Esophagus mucosa (tissue), 1 donor: ENCODE measurements at places on chromosomes 13 and 19.

DNA sequence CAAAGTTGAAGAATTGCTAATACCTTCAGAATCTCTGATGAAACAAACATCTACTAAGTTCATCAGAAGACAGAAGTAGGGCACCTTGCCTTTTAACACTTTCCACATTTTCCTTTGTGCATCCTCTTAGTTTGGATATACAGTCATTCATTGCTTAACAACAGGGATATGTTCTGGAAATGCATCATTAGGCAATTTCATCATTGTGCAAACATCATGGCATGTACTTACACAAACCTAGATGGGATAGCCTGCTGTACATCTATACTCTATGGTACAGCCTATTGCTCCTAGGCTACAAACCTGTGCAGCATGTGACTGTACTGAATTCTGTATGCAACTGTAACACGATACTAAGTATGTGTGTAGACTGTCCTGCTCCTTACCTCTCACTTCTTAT is 169.8 kb downstream of the SUCLA2 start:
- ATAC-seq = no peak

- ATAC-seq = no peak
Observed at GRCh38 chr13:51329606-51330005, 9.9 kb upstream of the SERPINE3 start.

DNA sequence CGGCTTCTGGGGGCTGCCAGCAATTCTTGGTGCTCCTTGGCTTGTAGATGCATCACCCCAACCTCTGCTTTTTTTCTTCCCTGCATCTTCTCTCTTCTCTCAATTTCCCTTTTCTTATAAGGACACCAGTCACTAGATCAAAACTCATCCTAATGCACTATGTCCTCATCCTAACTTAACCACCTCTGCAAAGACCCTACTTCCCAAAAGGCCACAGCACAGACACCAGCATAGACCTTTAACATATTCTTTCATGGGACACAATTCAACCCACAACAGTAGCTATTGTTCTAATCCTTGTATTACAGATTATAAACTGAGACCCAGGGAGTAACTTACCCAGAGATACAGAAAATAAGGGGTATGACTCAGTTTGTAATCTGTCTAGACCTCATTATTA is 47.0 kb downstream of the RUBCNL start:
- no peak for ATAC-seq

DNA sequence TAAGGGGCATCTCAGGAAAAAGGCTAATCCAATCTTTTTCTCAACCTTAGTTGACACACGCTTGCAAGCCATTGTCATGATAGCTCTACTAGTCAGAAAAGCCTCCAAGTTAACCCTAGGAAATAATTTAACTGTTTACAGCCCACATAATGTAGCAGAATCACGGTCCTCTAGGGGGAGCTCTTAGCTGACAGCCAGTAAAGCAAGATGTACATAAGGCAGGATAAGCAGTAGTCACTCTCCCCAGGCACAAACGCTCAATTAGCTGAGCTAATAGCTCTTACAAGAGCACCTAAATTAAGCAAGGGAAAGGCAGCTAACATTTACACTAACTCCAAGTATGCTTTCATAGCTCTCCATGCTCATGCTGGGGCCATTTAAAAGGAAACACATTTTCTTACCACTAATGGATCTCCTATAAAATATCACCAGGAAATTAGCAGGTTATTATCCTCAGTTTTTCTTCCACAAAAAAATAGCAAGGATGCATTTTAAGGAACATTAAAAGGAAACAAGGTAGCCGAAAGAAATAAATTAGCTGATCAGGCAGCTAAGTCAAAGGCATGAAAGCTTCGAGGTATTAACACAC is 33.7 kb upstream of the ZSCAN5A start:
- no peak for ATAC-seq

DNA sequence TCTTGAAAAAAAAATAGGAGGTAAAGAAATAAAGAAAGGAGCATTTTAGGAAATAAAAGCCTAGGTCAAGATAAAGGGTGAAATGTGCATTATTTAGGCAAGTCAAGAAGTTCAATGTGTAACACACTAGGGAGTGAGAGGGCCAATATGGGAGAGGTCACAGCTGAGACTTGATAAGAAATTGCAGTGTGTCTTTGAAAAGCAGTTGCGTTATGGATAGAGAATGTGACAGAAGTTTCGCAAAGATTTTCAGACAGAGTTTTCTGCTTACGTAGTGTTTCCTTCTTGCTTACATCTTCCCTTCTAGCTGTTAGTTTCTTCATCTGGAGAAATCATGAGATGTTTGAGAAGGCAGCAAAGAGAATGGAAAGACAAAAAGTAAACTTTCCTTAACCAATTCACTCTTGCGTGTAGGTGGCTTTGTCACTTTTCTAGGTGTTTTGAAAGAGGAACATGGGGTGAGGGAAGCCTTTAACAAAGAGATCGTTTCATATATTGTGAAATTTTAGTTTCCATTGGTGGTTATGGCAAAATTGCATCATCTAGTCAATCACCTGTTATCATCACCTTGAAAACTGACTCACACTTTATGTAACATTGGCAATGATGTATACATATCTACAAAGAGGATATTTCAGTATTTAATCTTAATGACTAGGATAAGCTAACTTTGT is 975.5 kb downstream of the OLFM4 start:
- ATAC-seq = no peak

DNA sequence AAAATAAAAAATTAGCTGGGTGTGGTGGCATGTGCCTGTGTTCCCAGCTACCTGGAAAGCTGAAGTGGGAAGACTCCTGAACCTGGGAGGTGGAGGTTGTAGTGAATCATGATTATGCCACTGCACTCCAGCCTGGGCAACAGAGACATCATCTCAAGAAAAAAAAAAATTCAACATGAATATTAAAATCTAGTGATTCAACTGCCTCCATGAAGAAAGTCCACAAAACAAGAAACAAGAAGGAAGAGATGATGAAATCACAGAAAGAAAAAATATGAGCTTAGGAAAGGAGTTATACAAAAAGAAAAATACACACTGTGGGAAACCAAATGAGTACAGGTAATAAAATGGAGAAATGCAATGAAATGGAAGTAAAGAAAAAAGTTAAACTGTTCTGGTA is 99.6 kb upstream of the SIAH3 start:
- ATAC-seq = no peak

DNA sequence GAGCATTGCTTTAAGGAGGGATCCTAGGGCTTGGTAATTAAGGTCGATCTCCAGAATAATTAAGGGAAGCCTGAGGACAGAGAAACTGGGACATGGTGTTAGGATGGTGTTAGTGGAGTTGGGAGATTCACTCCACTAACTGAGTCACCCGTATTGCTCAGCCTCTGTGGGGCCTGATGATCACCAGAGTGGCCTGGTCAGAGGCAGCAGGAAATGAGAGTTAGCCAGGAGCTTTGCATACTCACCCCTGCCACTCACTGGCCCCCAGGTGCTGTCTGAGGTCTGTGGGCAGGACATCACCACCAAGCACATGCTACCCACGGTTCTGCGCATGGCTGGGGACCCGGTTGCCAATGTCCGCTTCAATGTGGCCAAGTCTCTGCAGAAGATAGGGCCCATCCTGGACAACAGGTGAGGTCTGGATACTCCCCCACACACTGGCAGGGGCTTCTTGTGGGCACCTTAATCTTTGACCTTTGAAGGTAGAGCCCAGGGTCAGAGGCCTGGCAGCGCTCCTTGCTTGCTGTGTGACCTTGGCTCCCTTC is 32.1 kb downstream of the PPP2R1A start:
- ATAC-seq = no peak

- peak; percentile 17 for ATAC-seq
Observed at GRCh38 chr19:38318660-38319059, 985 bp upstream of the KCNK6 start.

GRCh38 chr13:41503356-41503755 is 46.0 kb downstream of the RGCC start:
- ATAC-seq = no peak

DNA sequence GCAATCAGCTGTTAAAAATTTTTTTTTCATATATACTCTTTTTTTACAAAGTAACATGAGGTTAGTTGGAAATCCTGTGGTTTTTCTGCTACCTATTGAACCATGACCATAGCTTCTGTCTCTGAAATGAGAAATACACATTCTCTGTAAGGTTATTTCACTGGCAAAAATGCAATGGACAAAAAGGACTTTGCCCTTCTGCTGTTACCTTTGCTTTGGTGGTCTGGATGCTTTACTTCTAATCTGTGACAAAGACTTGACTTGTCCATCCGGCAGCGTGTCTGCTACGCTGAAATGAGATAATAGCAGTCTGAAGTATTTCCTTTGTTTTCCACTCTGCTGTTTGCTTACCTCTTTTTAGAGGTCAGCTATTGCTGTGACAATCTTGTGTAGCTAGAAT is 412.8 kb downstream of the SLITRK6 start:
- no peak for ATAC-seq

DNA sequence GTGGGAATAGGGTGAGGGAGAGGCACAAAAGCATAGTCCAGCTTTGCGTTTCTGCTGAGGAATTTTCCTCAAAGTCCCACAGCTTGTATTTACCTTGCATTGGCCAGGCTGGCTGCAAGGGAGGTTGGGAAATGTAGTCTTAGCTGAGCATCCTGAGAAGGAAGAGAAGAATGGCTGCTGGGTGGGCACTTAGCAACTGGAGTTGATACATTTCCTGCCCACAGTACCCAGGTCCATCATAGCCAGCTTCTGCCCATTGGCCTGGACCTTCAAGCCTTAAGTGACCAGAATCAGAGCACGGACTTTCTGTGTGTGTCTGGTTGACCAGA is 112.4 kb downstream of the SIPA1L3 start:
- no peak for ATAC-seq

GRCh38 chr13:30943881-30944280 is 11.4 kb downstream of the TEX26 start:
- ATAC-seq = no peak

- no peak for ATAC-seq
Observed at GRCh38 chr13:96533408-96533807, 443.5 kb downstream of the HS6ST3 start.

- no peak for ATAC-seq
Observed at GRCh38 chr19:39736088-39736487, 1.7 kb downstream of the CLC start.

- ATAC-seq = no peak
Observed at GRCh38 chr13:63307228-63307627, 1891.6 kb upstream of the PCDH20 start.
